ENCODE measurements at places on chromosomes 11 and 22.

DNA sequence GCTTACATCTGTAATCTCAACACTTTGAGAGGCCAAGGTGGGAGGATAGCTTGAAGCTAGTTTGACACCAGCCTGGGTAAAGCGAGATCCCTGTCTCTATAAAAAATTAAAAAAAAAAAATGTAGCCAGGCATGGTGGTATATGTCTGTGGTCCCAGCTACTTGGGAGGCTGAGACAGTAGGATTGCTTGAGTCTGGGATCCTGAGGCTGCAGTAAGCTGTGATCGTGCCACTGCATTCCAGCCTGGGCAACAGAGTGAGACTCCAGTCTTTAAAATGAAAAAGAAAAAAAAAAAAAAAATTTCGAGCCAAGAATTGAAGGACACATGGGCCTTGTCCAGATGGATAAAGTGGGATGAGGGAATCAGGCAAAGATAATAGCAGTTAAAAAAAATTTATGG is 62.5 kb downstream of the MTMR3 start:
- DNase-seq, result no peak

- no peak for DNase-seq
Measured at GRCh38 chr22:23399367-23400285, 180.5 kb downstream of the IGLL1 start.

- no peak for DNase-seq
Measured at GRCh38 chr22:20584029-20584871, 76.8 kb downstream of the MED15 start.

DNA sequence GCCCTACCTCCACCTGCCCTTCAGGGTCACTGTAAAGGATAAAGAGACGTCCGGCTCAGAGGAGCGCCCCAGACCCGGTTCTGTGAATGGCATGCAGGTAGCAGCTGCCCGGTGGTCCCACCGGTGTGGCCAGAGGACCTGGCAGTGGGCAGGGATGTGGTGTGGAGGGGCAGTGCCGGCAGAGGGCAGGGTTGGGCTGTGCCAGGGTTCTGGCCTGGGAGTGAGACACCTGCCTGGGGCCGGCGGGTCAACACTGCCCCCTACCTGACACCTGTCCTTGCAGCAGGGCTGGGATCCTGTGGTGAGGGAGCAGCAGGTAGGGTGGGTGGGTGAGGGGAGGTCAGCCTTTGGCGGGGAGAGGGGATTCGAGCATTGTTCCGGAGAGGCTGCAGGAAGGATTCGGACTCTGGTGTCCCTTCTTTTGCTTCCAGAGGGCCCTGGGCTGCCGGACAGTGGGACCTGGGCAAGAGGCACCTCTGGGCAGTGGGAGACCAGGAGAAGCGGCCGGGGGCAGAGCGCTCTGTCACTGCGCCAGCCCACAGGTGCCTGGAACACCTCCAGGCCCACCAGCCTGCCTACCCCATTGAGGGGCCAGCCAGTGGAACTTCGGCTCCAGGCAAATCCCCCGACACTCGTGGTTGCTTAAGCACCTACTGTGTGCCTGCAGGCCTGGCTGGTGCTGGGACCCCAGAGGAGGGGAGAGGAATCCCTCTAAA is 1.6 kb upstream of the PHLDA2 start:
- DNase-seq, result peak; percentile 45

GRCh38 chr22:49450498-49450897 is 377.2 kb downstream of the BRD1 start:
- DNase-seq, result no peak

GRCh38 chr11:84396521-84396920 is 1110.4 kb upstream of the CCDC90B start:
- DNase-seq, result no peak

GRCh38 chr11:19827399-19828135 is 114.9 kb downstream of the NAV2 start:
- DNase-seq, result no peak

GRCh38 chr11:111347723-111348115 is 31.4 kb downstream of the POU2AF1 start:
- no peak for DNase-seq

DNA sequence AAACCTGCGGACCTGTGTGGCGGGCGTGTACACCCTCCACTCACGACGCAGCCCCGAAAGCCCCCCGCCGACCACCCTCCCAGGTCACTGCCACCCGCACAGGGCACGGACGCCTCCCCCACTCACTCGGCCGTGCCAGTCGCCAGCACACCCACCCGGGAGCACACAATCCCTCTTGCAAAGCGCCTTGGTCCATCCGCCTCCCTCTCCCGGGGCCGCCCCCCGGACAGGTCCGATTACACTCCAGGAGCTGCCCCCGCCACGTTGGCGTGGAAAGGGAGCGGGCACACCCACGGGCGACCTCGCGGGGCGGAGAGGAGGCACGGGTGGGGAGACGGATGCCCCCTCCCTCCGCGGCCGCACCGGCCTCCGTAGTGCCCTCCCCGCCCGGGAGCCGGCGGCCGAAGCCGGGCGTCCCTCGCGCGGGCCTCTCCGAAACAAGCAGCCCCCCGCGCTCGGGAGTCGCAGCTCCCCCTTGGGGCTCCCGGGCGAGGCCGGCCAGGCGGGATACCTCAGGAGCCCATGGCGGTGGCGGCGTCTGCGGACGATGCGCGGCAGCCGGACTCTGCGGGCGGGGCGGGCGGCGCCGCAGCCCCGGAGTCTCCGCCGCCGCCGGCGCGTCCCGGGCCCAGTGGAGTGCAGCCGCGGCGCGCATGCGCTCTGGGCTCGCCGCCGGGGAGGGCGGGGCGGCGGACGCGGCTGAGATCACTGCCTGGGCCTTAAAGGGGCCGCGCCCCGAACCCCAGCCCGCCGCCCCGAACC is at the start of gene TMEM184B:
Gene TMEM184B, minus strand, starts transcription at position 638 of the 762 bp plus-strand sequence. CDS start 25,049 bp downstream, outside the sequence.
- DNase-seq, result peak; percentile 74

DNA sequence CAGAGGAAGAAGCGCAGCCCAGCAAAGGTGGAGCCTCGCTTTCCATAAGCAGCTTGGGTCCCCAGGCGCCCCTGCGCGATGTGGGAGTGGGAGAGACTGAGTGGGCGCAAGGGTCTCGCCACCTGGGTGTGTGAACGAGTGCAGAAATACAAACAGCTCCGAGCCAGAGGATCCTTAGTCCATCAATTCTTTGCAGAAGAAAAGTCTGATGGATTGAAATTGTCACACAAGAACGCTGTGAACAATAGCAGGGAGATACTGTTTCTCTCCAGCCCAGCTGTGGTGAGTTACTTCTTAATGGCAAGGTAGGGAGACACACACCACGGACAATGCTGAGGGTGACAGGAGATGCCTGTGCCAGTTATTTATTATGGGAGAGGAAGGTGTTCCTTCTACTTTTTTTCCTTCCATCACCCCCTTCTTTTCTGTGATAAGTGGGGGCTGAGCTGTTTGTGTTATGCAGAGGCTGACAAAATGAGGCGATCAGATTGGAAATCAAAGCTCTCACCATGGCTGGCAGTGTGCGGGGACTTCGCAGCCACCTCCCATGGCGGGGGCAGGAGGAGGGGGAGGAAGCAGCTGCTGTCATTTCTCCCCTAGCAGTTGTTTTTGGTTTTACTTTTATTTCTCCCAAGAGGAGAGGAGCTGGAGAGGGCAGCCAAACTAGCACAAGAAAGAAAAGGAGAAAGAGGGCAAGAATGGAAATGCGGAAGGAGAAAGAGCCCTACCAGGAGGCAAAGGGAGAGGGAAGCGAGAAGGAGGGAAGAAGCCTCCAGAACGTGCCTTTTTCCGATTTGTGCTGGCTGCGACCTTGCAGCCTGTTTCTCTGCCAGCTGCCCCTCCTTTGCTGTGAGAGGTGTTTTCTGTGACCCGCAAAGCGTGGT is 755.8 kb downstream of the NTM start:
- DNase-seq, result no peak

- no peak for DNase-seq
Measured at GRCh38 chr11:28922386-28922981, 814.3 kb downstream of the METTL15 start.

DNA sequence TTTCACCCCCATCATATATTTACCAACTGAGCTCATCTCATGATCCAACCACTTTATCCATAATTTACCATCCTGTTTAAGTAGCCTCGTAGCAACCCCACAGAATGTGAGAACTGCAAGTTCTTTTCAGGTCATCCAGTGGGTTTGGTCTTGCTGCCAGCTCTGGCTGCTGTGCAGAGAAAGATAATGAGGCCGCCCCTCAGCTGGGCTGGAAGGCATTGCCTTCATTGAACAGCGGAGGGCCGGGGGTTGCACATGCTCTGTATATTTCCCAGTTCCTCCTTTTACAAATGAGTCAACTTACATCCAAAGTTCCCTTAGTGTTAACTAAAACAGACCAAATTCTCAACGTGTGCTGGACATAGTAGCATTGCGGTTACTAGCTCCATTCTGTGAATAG is 96.7 kb downstream of the SYN3 start:
- no peak for DNase-seq

GRCh38 chr22:17199003-17199731 is 20.1 kb downstream of the ADA2 start:
- no peak for DNase-seq

DNA sequence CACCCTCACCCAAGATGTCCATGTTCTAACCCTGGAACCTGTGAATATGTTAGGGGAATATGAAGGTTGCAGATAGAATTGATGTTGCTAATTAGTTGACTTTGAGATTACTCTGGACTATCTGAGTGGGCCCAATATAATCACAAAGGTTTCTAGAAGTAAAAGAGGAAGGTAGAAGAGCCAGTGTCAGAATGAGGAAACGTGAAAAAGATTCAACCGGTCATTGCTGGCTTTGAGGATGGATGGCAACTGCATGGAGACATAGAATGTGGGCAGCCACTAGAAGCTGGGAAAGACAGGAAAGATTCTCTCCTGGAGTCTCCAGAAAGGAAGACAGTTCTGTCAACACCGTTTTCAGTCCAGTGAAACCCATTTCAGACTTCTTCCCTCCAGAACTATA is 86.6 kb downstream of the CLPB start:
- no peak for DNase-seq

GRCh38 chr11:46391578-46392420 is at the start of gene CHRM4:
Gene CHRM4 (minus strand): TSS chr11:46391776. CDS start chr11:46386557, 5,219 bp downstream.
- DNase-seq, result no peak

DNA sequence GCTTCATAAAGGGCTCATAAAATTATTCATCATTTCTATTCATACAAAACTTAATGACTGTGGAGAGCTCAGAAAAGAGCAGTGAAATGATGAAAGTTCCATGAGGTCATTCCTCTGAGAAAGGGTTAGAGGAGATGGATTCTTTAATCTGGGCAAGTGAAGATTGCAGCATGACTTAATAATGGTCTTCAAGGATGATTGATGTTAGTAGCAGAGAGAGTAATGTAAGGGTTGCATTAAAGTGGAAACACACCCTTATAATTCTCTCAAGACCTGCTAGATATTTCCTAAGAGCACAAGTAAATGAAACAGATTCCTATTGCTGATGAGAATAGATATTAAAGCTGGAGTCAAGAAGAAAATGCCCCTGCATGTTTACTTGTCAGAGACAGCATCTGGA is 711.6 kb upstream of the ANO5 start:
- no peak for DNase-seq

DNA sequence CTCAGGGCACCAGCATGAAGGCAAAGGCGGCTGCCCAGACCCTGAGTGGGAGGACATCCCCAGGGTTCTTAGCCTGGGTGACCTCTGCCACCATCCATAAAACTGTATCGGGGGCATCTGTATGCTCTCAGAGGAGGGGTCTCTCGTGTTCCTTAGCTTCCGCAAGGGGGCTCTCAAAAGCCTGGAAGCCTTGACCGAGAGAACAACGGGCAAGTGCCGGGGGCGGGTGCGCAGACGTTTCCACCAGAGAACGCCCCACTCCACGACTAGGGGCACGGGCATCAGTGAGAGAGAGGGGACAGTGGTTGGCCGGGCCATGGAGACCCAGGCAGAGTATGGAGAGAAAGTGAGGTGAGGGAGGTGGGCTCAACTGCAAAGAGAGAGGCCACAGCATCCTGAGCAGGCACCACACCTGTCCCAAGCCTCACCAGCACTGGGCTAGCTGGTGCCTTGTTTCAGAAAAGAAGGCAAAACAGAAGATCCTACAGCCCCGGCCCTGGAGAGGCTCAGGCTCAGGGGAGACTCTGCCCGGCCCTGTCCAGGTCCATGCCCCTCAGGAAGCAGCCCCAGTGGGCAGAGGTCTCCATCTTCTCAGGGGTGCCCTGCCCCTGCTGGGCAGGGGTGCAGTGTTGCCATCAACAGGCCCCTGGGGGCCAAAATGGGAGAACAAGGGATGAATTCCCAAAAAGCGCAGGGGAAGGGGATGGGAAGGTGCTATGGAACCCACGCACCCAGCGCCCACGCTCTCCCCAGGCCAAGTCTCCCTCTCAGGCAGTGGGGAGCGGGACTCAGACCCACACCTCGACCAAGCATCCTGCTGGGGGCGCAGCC is 5.9 kb downstream of the TSPAN32 start:
- no peak for DNase-seq

DNA sequence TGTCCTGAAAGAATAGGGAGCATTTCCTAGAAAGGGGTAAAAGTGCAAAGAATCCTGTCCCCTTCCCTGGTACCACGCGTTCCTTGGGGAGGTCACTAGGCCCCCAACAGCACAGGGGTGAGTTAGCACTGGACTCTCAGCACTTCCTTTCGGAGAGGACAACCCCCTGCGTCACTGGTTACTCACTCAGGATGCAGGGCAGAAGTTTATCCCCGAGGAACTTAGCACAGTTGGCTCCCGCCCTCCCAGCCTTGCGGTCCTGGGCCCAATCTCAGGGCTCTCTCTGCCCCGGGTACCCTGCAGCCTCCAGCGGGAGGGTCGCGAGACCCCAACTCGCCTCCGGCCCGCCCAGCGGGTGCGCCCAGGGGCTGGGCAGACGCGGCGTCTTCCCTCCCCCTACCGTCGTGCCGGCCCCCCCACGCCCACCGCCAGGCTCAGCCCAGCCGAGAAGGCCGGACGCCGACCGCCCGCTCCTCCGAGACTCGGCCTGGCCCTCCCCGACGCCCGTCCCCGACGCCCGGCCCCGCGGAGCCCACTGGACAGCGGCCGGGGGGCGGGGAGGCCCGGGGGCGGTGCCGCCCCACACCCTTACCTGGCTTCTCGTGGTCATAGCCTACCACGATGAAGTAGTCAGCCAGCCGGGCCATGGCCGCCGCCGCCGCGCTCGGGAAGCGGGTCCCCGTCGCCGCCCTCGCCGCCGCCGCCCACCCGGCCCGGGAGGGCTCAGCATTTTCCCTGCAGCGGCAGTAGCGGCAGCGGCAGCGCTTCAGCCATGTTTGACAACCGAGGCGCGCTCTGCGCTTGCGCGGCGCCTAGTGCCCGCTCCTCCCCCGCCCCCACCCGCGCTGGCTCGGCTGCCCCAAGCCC is at the start of gene SBF2:
Gene SBF2, minus strand, starts transcription at position 797 of the 867 bp plus-strand sequence. Its CDS starts 150 bp downstream, at position 647.
- peak; percentile 76 for DNase-seq

All from activated gamma-delta T cell treated with Interleukin-2 at 50 U/mL for 16 hours (primary cell).